Esophagus squamous epithelium (tissue), 5 donors: ENCODE measurements at places on chromosomes 6 and 20.

DNA sequence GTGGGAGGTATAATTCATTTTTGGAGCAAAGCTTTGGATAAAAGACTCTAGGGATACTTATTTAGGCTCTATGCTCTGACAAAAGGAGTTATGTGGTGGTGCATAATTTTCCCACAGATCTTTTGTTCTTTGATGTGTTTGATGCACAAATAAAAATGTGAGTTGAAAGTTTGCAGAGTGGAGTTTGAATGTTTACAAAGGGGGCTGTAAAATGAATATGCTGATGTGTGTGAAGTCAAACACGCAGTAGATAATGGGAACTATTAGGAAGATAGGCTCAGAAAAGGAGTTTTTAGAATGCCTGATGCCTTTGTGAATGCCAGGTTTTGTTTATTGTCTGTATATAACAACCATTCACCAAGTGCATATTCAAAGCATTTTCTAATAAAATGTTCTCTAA is 545.0 kb upstream of the EPHA7 start:
- DNase-seq: no peak

DNA sequence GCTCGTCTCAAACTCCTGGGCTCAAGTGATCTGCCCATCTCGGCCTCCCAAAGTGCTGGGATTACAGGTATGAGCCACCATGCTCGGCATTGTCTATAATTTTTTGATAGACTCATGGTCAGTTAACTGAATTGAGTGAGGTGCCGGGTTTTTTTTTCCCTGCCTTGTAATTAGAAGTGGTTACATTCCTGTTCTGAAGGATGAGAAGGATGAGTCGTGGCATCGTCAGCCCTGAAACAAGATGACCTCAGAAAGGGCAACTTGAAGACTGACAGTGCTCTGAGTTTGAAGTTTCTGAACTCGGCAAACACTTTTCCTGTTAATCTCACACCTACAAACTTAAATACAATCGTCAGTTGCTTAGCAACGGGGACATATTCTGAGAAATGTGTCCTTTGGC is 158.7 kb upstream of the PDE10A start:
- DNase-seq: no peak

DNA sequence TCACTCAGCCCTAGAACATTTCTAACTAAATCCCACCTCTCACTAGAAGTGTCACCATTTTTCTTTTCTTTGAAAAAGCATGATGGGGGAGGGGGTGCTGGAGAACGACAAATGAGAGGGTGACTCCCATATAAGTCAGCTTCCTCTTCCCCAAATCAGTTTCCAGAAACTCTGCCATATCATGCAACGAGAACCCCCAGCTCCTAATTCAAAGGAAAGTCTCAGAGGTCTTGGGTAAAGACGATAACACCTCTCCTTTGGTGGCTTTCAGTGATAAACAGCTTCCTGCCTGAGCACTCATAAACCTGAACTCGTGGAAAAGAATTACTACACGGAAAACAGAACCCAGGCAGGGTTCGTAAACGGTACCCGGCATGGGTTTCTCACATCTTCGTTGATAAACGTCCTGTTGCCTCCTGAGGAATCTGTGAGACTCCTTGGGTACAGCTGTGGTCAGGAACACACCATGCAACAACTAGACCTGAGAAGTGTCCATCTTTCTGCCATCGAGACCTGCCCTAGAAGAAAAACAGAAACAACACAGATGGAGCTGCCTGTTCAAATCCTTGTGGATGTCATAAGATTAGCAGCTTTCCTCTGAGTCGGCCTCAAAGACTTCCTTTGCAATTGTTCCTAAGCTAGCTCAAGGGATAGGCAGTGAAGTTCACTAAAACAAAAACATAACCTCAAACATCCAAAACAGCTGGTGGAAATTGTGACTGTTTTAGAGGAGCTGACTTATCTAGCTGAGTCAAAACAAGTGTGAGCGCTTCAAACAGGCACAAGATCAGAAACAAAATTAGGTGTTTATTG is 185.8 kb upstream of the PRDM1 start:
- no peak for DNase-seq

DNA sequence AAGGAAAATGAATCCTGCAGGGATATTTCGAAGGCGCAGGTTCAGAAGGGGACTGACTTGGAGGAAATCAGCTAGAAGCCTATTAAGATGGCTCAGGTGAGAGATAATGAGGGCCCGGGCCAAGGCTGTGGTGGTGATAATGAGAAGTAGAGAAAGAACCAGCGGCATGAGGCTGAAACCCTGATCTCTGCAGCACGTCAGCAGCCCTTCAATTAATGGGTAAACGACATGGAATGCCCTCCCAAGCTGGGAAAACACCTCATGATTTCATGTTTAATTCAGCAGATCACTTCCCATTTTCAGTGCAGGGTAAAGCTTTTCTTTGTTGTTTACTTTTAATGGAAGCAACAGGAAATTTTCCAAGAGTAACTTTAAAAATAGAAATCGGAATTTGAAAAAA is 104.9 kb downstream of the TMEM200A start:
- DNase-seq: no peak

- DNase-seq: no peak
These were observed 164.1 kb downstream of the TBXT start for GRCh38 chr6:166003569-166003968.

DNA sequence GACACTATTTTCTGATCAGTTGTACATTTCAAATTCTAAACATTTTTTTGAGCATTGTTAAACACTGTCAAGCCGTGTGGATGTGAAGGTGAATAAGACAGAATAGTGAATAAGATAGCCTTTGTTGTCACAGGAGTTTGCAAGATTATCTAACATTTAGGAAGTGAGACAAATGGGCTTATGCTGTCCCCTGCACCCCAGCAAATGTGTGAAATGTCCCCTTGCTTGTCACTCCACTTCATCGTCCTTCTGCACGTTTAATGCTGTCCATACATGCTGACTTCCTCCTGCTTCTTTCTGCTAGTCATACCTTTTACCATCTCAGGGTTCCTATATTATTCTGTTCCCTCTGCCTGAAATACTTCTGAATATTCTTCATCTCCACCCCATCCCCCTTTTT is 62.6 kb downstream of the CBFA2T2 start:
- no peak for DNase-seq

DNA sequence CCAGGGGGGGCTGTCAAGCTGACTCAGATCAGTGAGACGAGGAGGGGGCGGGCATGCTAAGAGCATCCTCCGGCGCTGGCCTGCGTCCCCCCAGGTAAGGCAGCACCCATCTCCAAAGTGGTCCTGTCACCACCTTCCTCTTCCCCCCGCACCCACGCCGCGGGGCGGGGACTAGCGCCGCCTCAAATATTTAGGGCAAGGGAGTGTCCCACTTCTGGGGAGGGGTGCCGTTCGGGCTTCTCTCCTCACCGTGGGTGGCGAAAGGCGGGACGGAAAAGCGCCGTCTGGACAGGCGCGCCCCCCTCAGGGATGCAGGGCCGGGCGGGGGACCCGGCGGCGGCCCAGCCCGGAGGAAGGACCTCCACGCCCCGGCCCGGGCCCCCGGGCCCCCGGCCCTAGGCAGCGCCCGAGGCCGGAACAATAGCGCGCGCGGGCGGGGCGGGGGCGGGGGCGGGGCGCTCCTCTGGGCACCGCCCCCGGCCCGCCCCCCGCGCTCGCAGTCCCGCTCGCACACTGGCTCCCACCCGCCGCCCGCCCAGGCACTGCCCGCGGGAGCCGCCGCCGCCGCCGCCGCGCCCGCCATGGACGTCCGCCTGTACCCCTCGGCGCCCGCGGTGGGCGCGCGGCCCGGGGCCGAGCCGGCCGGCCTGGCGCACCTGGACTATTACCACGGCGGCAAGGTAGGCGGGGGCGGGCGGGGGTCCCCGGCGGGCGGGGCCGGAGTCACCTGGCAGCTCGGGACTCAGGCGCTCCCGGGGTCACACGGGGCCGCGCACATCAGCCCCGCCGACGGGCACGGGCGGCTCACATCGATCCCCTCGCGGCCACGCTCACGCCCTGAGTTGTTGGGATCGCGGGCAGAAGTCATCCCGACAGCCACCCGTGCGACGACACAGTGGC is at the start of gene TOX2:
TSS of gene TOX2 (plus strand) at position 542 of the 900 bp plus-strand sequence. CDS start at position 582, 40 bp downstream.
- no peak for DNase-seq

- no peak for DNase-seq
These were observed 47.5 kb downstream of the MDFI start for GRCh38 chr6:41685641-41686380.

GRCh38 chr6:83908813-83909212 is 49.3 kb downstream of the CYB5R4 start:
- DNase-seq: no peak

DNA sequence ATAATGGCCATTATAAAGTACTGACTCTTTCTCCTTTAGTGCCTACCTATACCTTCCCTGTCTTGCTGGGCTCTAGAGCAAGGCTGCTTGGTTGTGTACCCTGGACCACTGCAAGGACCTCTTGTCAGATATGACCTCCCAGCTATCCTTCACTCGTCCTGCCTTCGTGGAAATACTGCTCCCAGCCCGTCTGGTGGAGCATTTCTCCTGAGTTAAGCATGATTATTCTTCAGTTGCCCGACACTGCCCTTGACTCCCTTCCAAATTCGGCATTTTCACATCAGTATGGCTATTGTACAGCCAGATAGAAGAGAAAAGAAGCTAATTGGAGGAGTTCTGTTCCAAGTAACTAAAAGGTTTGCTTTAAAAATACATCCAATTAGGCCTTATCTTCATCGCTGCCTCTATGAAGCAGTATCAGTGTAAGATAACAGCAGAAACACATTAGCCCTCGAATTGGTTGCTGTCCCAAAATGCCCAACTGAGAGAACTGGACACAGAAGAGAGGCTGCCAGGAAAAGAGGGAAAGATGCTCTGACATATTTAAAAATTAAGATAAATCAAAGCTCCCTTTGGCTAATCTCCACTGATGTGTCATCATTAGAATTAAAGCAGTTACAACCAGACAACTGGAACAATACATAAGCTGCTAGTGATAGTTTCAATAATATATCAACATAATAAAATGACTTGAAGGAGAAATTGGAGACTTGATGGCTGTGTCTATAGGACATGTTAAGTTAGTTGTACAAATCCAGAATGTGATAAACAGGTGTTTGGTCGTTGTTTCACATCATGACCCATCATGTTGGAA is 54.4 kb downstream of the OPRM1 start:
- DNase-seq: no peak

DNA sequence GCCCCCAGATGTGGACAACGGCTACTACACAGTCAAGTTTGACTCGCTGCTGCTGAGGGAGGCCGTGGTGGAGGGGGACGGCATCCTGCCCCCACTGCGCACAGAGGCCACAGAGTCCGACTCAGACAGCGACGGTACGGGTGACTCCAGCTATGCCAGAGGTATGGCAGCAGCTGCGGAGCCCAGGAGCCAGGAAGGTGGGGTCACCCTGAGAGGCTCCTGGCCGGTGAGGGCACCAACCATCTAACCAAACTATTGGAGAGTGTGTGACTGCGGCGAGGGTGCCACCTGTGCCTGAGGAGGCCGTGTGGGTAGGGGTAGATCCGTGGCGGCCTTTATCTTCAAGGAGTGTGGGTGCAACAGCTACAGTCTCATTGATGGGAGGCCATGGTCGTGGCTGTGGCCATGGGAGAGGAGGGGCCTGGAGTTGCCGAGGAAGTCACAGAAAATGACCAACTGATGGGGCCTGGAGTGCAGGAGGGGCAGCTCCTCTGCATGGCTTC is 2.8 kb upstream of the LIME1 start:
- no peak for DNase-seq

GRCh38 chr6:116445102-116445501 is 16.1 kb upstream of the CALHM6 start:
- DNase-seq: no peak

- no peak for DNase-seq
These were observed 283.6 kb downstream of the CDKAL1 start for GRCh38 chr6:20817806-20818320.

- DNase-seq: no peak
These were observed 38.7 kb downstream of the MAP3K5 start for GRCh38 chr6:136753624-136754023.

DNA sequence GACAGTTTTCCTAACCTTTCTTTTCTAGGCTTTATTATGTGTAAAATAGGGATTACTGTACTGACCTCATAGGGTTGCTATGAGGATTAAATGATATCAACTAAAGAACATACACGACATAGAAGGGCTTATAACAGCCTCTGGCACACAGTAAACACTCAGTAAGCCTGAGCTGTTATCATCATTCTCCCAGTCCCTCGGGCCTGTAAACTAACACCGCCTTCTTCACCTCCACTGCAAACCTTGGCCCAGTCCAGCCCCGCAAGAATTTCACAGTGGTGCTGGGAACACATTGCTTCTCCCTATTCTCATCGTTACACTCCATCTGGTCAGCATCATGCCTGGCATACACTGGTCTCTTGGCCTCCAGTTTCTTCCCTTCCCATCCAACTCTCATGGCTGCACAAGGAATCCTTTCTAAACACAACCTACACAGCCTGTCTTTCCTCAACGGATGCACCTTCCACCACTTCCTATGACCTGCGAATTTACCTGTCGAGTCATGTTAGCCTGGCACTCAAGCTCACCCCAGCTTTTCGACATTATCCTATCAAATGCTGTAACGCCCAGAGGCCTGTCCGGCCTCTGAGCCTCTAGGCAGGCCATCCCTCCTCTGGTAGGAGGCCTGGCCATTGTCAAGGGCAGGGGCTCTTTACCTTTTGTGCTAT is 92.1 kb downstream of the FYN start:
- no peak for DNase-seq

DNA sequence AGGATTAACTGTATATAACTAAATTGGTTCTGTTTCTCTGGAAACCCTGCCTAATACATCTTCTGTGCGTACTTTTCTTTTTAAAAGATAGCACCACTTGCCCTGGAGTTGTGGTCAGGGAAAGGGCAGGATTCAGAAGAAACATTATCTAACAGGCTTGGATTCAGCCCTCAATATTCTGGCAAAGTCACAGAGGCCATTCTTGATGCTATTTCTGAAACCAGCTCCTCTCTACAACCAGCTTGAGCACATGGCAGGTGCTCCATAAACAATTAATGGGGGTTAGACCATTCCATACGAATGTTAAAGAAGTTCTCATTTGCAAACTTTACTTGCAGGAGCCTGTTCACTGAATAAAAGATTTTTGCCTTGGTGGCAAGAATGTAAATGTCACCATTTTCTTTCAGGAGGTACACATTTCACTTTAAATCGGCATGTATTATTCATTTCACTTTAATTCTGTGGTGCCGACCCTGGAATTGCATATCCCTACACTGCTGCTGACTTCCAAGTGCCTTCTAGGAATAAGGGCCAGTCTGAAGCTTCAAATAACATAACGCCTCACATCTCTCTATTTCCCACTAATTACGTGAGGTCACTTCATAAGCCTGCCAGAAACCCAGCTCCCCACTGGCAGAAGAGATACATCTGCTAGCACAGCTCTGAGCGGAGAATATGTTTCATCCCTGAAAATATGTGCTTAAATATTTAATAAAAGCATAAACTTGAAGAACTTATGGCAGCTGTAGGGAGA is 248.7 kb downstream of the ADGRG6 start:
- DNase-seq: no peak

- no peak for DNase-seq
These were observed 50.3 kb downstream of the PRR18 start for GRCh38 chr6:166257911-166258318.

- no peak for DNase-seq
These were observed 1.1 kb upstream of the MRGBP start for GRCh38 chr20:62795023-62795761.
